ENCODE measurements at places on chromosomes 16 and 17. TPM values are rescaled to one million over a fixed set of nuclear protein-coding genes. Genes with fewer than 3 reads are reported as not detected.

DNA sequence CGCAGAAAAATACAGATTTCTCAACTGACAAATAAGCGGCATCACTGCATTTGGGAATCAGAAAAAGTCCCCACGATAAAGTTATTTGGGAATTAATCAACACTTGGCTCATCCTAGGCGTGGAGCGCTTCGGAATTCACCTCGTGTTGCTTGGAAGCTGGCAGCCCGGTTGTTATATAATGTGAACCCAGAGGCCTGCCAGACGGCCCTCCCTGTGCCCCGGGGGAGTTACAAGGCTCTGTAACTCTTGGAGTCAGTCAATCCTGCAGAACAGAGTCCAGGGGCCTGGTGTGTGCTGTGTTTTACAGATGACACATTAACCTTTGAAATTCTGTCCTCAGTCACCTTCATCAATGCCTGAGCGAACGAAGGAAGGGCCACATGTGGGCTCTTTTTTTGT, 111.1 kb downstream of the PITPNC1 start:
- DNase-seq: no peak

- DNase-seq: no peak
Measured at GRCh38 chr17:35614810-35615209, 27.7 kb downstream of the AP2B1 start.

DNA sequence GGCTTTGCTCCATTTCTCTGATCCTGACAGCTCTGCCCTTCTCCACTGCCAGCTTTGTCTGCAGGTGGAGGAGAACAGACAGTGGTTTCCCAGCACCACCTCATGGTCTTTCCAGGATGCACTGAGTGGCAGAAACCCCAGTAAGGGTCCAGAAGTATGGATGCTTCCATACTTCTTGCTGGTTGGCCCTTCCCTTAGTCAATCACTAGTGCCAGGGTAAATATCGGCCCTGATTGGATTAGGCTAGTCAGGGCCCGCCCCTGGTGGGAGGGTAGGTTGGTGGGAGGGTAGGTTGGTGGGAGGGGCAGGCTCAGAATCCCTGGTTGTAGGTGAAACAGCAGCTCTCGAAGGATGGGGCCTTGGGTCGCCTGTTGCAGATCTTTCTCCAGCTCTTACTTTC, 10.2 kb downstream of the RNF213 start:
- DNase-seq: peak; percentile 51

The GAS7 gene
- total RNA-seq: 2.3 TPM

DNA sequence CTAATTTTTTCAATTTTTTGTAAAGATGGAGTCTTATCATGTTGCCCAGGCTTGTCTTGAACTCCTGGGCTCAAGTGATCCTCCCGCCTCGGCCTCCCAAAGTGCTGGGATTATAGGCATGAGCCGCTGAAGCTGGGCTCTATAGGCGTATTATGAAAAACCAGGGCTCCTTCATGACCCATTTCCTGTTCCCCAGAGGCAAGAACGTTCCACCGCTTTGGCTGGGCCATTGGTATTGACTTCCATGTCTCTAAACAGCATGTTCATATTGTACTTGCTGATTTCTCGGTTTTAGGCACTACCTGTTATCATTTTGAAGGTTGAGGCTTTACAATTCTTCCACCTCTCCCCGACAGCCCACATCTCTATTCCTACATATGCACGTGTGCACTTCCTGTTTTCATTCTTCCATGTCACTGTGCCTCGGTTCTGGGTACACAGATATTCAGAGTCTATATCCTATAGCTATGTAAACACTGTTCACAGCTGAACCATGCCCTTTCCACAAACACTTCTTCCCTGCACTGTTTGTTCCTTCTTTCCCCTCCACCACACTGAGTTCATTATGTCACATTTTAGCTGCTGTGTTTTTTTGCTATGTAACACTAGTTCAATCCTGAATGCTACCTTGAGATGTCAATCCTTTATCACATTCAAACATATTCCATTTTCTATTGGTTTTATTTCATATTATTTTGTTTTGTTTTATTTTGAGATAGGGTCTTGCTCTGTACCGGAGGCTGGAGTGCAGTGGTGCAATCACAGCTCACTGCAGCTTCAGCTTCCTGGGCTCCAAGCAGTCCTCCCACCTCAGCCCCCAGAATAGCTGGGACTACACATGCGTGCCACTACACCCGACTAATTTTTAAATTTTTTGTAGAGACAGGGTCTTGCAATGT, 16.8 kb upstream of the MAPK3 start:
- DNase-seq: no peak

DNA sequence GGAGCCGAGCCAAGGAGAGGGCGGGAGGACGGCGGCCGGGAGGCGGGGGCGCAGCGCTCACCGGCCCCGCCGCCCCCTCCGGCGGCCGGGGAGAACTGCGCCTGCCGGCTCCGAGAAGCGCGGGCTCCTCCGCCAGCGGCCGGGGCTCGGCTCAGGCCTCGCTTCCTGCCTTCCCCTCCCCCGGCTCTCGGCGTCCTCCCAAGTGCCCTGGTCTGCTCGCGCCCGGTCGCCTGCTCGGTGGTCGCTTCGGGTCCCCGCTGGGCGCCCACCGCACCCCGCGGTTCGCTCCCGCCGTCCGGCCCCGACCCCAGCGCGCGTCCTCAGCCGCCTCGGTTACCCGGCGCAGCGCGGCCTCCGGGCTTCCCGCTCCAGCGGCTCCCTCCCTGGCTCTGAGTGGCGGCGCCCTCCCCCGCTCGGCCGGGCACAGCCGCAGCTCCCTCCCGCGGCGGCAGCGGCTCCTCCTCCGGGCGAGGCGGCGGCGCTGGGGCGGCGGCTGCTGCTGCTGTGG, 313 bp downstream of the UBTF start:
- DNase-seq: peak; percentile 69
